ENCODE measurements at places on chromosomes 4 and X.
A peak's percentile ranks its signal among the peaks of the same experiment; 100 is the strongest.

- DNase-seq = no peak
Measured at GRCh38 chr4:147741190-147741788, 9.4 kb downstream of the ARHGAP10 start.

GRCh38 chr4:73740353-73740778 is at the start of gene CXCL8:
Gene CXCL8, plus strand, starts transcription at chr4:73740569. Its CDS starts 90 bp downstream, at chr4:73740659.
- peak; percentile 75 for DNase-seq

- DNase-seq = no peak
Measured at GRCh38 chr4:153242839-153243324, 38.6 kb downstream of the TRIM2 start.

- DNase-seq = no peak
Measured at GRCh38 chr4:109005523-109005922, 242.7 kb upstream of the ETNPPL start.

GRCh38 chr4:13970349-13970748 is 342.8 kb upstream of the BOD1L1 start:
- DNase-seq = no peak

DNA sequence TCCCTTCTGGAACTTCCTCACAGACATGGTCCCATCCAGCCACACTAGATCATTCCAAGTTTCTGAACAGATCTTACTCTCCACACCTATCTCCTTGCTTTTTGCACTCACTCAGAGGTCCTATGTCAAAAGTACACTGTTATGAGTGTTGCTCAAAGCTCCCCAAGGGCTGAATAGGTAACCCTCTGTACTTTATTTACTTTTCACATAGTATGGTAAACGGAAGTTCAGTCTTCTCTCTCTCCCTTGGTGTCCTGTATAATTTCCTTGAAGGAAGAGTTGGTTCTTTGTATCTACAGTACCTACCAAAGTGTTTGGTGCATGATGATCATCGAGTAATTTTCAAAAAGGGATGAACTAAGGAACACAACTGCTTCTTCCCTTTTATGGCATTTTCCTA is 74.4 kb downstream of the ARHGEF38 start:
- no peak for DNase-seq

DNA sequence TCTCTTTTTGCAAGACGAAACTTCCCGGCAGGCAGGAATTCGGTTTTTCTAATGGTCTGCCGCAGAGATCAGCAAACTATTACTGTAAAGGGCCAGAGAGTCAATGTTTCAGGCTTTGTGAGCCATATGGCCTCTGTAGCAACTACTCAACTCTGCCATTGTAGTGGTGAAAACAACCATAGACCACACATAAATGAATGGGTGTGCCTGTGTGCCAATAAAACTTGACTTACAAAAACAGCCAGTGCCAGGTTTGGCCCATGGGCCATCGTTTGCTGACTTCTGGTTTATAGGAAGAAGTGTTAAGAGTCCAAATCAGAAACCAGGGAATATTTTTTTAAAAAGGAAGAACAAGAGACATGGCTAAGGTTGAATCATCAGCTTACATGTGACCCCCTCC is 163.0 kb downstream of the SH3KBP1 start:
- DNase-seq = no peak

DNA sequence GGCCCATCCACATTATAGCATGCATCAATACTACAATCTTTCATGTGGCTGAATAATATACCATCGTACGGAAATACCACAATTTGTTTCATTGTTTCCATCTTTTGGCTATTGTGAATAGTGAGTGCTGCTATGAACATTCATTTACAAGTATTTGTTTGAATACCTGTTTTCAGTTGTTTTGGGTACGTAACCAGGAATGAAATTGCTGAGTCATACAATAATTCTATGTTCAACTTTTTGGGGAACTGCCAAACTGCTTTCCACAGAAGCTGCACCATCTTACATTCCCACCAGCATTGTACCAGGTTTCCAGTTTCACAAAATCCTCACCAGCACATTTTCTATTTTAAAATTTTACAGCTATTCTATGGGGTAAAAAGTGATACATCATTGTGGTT is 28.5 kb upstream of the MANBA start:
- DNase-seq = no peak

- no peak for DNase-seq
Measured at GRCh38 chr4:122331195-122331594, 47.6 kb upstream of the ADAD1 start.

GRCh38 chr4:54719378-54719777 is 61.6 kb downstream of the KIT start:
- DNase-seq = peak; percentile 18

GRCh38 chr4:4853921-4854648 is 5.4 kb upstream of the MSX1 start:
- DNase-seq = no peak

DNA sequence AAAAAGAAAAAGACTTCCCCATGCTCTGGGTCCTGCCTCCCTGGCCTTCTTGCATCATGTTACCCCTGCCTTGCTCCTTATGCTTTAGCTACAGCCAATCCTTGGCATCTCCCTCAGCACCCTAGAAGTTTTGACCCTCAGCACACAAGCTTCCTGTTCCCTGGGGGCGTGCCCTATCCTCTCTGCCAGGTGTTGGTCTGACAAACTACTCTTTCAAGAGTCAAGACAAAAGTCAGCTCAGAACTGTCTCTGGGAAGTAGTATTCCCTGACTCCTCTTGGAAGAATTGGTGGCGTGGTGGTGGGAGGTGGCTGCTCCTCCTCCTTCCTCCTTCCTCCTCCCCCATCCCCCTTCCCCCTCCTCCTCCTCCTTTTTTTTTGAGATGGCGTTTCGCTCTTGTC is 41.0 kb downstream of the PRPS1 start:
- no peak for DNase-seq

DNA sequence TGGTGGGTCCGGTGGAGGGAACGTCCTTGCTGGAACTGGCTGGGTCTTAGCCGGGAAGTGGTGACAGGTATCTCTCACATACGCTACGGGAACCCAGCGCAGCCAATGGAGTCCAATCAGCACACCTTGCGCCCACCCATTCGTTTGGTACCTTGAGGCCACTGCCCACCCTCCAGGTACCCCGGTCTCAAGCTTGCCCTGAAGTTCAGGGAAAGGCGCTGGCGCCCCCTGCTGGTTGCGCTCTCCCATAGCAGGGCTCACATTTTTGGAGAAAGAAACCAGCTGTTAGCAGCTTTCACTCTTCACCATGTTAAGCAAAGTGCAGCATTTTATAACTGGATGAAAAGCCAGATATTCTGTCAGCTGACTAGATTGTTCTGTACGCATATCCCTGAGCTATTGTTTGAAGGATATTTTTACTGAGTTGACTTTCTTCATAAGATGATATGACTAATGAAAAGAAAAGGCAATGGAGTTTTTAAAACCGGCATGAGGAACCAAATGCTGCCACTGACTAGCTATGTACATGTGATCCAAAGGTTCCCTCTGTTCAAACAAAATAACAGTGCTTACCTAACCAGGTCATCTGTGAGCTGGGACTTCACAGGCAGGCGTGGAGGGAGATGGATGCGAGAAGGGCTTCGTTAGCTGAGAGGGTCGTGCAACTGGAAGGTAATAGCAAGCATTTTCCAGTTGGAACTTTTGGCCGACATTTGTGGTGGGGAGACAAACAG is 43.7 kb downstream of the OTOP1 start:
- DNase-seq = no peak

GRCh38 chr4:8769645-8770517 is 101.8 kb downstream of the HMX1 start:
- DNase-seq = no peak

DNA sequence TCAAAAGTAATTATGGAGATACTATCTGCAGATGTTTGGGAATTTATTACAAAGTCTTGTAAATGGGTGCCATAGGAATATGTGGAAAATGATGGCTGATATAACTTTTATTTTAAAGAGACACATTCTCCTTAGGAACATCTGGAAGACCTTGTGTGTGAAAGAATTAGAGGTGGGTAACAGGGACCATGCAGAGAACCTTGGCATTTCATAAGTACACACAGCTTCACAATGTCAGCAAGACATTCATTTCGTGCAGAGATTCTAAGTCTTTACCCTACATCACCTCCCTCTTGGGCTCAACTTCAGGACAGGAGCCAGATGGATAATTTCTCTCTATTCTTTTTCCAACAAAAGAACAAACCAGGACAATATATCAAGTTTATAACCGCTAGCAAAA is 458.1 kb upstream of the INTU start:
- DNase-seq = no peak

DNA sequence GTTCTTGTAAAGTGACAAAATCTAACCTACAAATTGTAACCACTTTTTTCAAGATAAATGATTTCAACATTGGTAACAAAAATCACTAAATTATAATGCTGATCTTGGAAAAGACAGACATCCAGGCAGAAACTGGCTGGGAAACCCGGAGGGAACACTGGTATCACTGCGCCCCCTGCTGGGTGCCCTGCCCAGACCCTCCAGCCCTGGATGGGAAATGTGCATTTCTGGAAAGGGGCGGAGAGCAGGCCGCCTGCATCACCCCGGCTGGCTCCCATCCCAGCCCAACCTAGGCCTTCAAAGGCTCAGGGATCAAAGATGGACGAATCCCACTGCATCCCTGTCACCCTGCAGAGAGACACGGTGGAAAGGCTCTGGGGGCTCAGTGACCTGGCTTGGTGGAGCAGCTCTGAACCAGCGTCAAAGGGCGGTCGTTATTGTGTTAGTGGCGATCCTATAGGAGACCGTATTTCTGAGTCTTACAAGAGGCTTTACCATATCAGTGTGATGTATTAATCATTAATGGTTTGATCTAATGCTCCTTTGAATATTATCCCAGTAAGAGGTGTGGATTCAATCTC is 37.3 kb downstream of the ACOX3 start:
- peak; percentile 38 for DNase-seq

DNA sequence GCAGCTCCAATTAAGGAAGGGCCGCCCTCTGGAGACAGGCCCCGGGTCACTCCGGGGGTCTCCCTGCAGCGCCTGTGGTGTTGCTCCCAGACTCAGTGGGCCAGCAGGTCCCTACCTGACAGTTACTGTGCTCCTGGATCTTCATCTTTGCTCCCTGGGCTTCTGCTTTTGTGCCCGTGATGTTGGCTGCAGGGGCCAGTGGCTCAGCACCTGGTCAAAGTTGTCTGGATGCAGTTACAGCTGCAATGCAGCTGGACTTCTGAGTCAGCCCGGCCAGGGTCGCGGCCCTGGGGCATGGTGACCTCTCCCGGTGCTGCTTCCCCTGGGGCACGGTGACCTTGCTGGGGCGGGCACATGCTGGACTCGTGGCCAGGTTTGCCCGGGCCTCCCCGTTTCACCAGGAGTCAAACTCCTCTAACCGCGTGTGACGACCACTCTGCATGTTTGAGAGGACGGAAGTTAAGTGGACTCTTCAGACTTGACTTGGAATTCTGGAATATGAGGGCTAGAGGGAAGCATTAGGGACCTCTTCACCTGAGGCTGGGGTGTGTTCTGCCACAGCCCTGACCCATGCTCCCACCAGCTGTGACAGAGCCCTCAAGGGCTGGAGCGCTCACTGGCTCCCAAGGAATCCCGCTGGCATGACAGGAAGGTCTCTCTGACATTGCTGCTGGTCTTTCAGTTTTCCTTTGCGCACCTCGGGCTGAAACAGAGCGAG is 3.7 kb downstream of the CTAG2 start:
- DNase-seq = no peak

GRCh38 chrX:5957506-5957905 is 271.2 kb downstream of the NLGN4X start:
- no peak for DNase-seq

GRCh38 chr4:3660086-3660927 is 105.9 kb upstream of the ADRA2C start:
- no peak for DNase-seq

DNA sequence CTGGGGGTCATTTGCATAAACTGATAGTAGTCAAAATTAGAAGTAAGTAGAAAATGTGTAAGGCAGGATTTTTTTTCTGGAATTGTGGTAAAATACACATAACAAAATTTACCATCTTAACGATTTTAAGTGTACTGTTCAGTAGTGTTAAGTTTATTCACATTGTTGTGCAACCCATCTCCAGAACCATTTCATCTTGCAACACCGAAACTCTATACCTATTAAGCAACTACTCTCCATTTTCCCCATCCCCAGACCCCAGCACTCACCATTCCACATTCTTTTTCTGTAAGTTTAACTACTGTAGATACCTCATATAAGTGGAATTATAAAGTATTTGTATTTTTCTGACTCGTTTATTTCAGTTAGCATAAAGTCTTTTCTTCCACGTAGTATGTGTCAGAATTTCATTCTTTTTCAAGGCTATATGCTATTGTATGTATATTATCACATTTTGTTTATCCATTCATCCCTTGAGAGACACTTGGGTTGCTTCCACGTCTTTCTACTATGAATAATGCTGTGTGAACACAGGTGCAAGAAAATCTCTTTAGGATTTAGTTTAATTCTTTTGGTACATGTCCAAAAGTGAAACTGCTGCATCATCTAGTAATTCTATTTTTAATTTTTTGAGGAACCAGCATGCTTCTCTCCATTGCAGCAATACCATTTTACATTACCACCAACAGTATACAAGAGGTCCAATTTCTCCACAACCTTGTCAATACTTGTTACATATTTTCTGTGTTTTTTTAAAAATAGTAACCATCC is 39.1 kb upstream of the NSUN7 start:
- no peak for DNase-seq

DNA sequence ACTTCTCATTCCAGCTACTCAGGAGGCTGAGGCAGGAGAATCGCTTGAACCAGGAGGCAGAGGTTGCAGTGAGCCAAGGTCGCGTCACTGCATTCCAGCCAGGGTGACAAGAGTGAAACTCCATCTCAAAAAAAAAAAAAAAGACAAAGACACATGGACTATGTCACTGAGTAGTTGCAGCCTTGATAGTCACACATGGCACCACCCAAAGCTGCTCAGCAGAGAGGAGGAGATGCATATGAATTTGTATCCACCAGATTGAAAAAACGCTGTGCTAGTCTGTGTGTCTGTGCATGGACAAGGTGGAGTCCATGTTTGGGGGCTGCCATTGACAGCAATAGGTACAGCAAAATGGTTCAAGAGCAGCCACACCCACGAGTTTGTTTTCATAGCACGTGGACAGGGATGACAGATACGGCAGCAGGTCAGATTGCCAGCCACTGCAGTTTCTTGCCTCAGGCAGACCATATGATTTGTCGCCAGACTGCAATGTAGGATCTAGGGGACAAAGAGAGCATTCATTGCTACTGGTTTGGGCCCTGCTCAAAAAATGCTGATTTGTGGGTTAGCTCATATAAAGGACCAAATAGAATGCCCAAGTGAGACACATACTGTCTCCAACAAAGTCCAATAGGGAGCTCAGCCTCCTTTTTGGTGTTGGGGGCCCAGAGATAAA is 89.9 kb downstream of the CEP135 start:
- DNase-seq = no peak

GRCh38 chr4:118012142-118012541 is 22.1 kb upstream of the NDST3 start:
- no peak for DNase-seq
